Activated CD4-positive, alpha-beta T cell treated with anti-CD3 and anti-CD28 coated beads, Interleukin-2, amount 10 ng/mL, durations not matched to agents 7 days and 5 days (primary cell): ENCODE measurements at places on chromosomes 1 and 21. TPM values are rescaled to one million over a fixed set of nuclear protein-coding genes. Genes with fewer than 3 reads are reported as not detected.

- H3K4me1 ChIP-seq = peaks cover 53% of the 10 kb centered on the region
- peak overlapping the region; percentile 77 for H3K27ac ChIP-seq
- peak overlapping the region; percentile 58 for H3K4me3 ChIP-seq
- DNase-seq = peak; percentile 51
These were observed 1.2 kb upstream of the IFFO2 start for GRCh38 chr1:18957532-18958300.

DNA sequence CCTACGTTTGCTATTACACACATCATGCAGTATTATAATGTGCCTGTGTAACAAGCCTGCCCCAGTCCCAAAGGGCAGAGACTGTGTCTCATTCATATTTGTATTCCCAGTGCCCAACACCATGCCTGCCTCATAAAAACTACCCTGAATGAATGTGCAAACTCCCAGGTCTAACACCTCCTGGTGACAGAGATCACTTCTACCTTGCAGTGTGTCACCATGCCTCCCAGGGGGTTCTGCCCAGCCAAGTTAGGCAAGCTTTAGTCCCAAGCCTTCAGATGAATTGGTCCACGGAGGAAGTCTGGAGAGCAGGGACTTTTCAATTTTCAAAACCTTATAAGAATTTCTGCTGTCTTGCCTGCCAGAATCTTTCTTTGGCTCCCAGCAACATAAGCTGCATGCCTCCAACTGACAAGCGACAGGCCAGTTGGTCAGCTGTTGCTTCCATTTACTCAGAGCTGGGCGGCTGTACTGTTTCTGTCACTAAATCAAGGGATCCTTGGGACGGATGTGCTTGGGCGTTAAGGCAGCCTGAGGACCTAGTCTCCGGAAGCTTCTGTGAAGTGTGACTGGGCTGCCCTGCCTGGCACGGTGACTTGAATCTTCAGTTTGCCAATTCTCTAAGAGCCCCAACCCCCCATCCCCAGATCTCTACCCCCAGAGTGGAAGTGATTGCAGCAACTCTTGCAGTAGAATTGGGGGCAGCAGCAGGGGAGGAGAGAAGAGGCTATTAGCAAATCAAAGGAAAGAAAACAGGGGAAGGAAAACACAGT, 1.2 kb downstream of the RXRG start:
- H3K4me1 ChIP-seq = peaks cover 2% of the 10 kb centered on the region
- no peaks in the 10 kb centered on the region for H3K36me3 ChIP-seq
- H3K27me3 ChIP-seq = peaks cover 40% of the 10 kb centered on the region
- H3K4me3 ChIP-seq = no peak overlapping the region
- DNase-seq = no peak

DNA sequence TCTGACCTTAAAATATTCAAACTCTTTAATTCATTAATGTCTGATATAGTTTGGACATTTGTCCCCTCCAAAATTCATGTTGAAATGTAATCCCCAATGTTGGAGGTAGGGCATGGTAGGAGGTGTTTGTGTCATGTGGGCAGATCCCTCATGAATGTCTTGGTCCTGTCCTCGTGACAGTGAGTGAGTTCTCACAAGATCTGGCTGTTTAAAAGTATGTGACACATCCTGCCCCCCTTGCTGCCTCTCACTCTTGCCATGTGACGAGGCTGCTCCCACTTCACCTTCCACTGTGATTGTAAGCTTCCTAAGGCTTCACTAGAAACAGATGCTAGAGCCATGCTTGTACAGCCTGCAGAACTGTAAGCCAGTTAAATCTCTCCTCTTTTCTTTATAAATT, 21.3 kb upstream of the FBXO28 start:
- no peaks in the 10 kb centered on the region for H3K36me3 ChIP-seq
- H3K4me3 ChIP-seq = no peak overlapping the region
- H3K27me3 ChIP-seq = peaks cover 32% of the 10 kb centered on the region
- no peaks in the 10 kb centered on the region for H3K4me1 ChIP-seq
- H3K27ac ChIP-seq = no peak overlapping the region

Gene AIRE
- 0.27 TPM for total RNA-seq

GRCh38 chr1:20948101-20948500, 161.0 kb upstream of the HP1BP3 start:
- no peak overlapping the region for H3K4me3 ChIP-seq
- no peaks in the 10 kb centered on the region for H3K27me3 ChIP-seq
- DNase-seq = no peak
- no peaks in the 10 kb centered on the region for H3K36me3 ChIP-seq
- no peaks in the 10 kb centered on the region for H3K4me1 ChIP-seq

- peak; percentile 35 for DNase-seq
- H3K4me1 ChIP-seq = peaks cover 42% of the 10 kb centered on the region
- H3K27me3 ChIP-seq = no peaks in the 10 kb centered on the region
- peaks cover 66% of the 10 kb centered on the region for H3K36me3 ChIP-seq
- H3K4me3 ChIP-seq = peak overlapping the region; percentile 94
These were observed 688 bp downstream of the SCAMP3 start for GRCh38 chr1:155261493-155261851.

DNA sequence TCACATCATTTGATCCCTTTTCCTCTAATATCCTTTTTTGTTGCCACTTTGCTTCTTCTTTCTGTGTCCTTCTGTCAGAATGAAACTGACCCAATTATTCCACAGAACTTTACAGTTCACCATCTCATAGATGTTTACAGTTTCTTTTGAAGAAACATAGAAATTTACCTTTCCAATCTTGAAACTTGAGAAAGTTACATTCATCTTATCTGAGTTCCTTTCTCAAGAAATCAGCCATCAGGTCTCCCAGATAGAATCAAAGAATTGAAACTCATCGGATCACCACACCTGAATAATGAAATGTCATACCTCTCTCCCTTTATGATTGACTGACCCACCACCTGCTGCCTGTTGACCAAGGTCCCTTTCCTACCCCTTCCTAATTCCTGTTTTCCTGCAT, 23.7 kb downstream of the CBR1 start:
- H3K27me3 ChIP-seq = peaks cover 7% of the 10 kb centered on the region
- no peak for DNase-seq
- H3K27ac ChIP-seq = no peak overlapping the region
- H3K36me3 ChIP-seq = peaks cover 9% of the 10 kb centered on the region

DNA sequence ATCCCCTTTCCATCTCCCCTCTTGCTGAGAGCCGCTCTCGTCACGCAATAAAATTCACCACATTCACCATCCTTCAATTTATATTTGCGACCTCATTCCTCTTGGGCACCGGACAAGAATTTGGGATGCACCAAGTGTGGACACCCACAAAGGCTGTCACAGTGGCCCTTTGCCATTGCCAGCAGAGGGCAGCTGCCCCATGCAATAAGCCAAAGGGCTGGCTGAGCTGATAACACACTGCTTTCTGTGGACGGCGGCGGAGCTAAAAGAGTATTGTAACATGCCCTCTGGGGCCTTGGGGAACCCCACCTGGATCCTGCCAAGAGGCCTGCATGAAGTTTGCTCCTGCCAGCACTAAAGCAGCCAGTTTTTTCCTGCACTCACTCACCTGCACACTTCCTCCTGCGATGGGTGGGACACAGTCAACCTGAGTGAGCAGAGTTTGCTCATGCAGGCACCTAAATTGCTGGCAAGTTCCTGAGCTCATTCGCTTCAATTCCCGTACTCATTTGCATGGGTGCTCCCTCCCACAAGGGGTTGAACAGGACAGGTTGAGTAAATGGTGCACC, 792.3 kb upstream of the ADAMTS5 start:
- DNase-seq = no peak
- no peaks in the 10 kb centered on the region for H3K4me1 ChIP-seq

DNA sequence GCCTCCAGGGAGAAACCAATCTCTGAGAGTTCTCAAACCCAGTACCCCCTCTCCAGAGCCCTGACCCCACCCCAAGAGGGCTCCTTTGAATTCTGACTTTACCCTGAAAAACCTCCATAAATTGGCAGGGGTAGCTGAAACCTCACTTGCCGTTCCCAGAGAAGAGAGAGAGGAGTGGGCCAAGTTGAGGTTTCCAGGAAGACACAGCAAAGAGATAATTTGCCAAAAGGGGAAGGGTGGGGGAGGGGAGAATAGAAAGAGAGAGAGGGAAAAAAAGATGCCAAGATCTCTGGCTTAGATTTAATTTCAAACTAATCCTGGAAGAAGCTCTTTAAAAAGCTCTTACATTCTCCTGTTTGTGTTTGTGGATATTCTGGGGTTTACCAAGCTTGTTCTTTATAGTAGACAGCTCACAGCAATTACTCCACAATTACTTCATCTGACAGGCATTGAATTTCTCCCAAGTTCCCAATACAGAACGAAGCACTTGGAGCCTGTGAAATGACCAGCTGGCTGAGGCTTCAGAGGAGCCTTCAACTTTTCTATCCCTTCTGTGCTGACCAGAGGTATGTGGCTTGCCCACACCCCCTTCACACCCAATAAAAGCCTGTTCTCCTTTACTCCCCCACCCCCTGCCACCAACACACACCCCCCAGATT, 1.1 kb upstream of the GRHL3 start:
- H3K4me3 ChIP-seq = no peak overlapping the region
- no peaks in the 10 kb centered on the region for H3K36me3 ChIP-seq
- peaks cover 76% of the 10 kb centered on the region for H3K27me3 ChIP-seq
- H3K27ac ChIP-seq = no peak overlapping the region
- no peak for DNase-seq

DNA sequence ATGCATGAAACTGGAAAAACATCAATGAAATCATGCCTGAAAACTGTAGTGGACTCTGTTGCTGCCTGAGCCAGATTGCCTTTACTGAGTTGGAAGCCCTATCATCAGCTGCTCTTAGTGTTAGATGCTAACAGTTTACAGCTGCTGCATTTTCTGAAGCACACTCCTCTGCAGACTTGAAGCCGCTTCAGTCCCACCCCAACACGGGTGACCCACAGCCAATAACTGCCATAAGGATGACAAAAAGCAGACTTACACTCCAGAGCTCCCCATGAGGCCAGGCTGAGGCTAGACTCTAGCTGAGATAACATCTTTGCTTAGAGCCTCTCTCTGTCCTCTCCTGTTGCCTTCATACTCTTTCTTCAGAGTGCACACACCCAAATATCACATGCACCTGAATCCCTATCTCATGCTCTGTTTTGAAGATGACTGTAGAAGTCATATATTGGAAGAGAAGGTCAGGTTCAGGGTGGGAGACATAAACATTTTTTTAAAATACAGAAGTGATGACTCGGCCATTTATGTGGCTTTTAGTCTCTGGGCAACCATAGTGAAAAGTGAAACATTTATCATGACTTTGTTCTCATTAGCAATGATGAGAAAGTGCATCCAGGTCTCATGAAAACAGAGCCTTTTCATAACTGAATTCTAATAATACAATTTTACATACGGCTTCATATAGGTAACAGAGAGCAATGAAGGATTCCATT, 161.0 kb downstream of the KCNK2 start:
- DNase-seq = no peak
- no peak overlapping the region for H3K27ac ChIP-seq
- no peaks in the 10 kb centered on the region for H3K4me1 ChIP-seq
- no peak overlapping the region for H3K4me3 ChIP-seq

- no peaks in the 10 kb centered on the region for H3K27me3 ChIP-seq
- peaks cover 2% of the 10 kb centered on the region for H3K36me3 ChIP-seq
- no peak overlapping the region for H3K4me3 ChIP-seq
- peak overlapping the region; percentile 25 for H3K27ac ChIP-seq
- DNase-seq = no peak
These were observed 48.2 kb downstream of the IER5 start for GRCh38 chr1:181136738-181137122.

- peak overlapping the region; percentile 92 for H3K27ac ChIP-seq
- H3K4me1 ChIP-seq = peaks cover 70% of the 10 kb centered on the region
- no peak for DNase-seq
- no peaks in the 10 kb centered on the region for H3K27me3 ChIP-seq
- H3K36me3 ChIP-seq = peaks cover 70% of the 10 kb centered on the region
These were observed 896 bp downstream of the LYSMD1 start for GRCh38 chr1:151164732-151165280.

Gene VWA5B1
- total RNA-seq = 0.15 TPM

GRCh38 chr1:68473060-68473459, 23.3 kb upstream of the RPE65 start:
- no peak overlapping the region for H3K27ac ChIP-seq
- H3K4me1 ChIP-seq = no peaks in the 10 kb centered on the region
- peaks cover 4% of the 10 kb centered on the region for H3K27me3 ChIP-seq
- H3K36me3 ChIP-seq = peaks cover 6% of the 10 kb centered on the region

GRCh38 chr1:228960705-228961104, 225.4 kb downstream of the RHOU start:
- H3K4me3 ChIP-seq = no peak overlapping the region
- H3K4me1 ChIP-seq = no peaks in the 10 kb centered on the region
- no peak for DNase-seq

DNA sequence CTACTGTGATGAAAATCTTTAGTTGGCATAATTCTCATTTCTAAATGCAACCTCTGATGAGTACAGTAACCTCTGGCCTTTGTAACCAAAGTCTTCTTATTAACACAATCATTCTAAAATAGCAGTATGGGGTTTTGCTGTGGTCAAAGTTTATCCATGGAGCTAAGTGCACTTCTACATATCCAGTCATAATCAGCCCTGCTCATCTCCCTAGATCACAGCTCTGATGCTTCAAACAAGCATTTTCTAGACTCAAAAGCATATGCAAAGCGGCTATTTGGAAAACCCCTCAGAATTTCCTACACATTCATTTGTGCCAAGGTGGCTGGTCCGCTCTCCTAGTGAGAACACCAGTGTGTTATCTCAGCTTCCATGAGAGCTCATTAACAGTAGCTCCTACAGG, 418.6 kb downstream of the MRPL39 start:
- no peaks in the 10 kb centered on the region for H3K4me1 ChIP-seq
- H3K27me3 ChIP-seq = no peaks in the 10 kb centered on the region
- H3K27ac ChIP-seq = no peak overlapping the region
- DNase-seq = no peak

DNA sequence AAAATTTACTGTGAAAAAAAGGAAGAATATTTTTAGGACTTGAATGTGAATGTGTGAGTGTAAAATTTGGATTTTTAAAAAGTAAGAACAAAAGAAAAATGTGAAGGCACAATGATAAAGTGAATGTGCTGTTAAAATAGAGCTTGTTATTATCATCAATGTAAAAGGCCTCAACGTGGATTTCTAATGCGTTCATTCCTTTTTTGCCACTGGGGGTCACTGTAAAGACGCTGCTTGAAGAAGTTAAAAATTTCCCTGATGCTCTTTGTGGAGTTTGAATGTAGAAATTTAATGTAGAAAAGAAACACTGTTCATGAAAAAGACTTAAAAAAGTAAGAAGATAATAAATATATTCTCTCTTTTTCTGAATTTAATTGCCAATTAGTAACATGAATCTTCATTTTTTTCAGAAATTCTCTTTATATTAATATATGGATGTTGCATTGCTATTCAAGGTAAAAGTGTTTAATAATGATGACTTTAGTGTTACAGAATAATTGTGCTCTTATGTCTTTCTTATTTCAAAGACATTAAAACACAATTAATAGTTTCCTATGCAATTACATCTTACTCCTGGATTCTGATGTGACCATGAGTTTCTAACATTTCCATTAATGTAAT, 161.5 kb downstream of the DNM3 start:
- DNase-seq = peak; percentile 48
- H3K27me3 ChIP-seq = no peaks in the 10 kb centered on the region
- H3K36me3 ChIP-seq = no peaks in the 10 kb centered on the region
- H3K4me1 ChIP-seq = peaks cover 2% of the 10 kb centered on the region

- no peak overlapping the region for H3K4me3 ChIP-seq
- peaks cover 2% of the 10 kb centered on the region for H3K27me3 ChIP-seq
- H3K4me1 ChIP-seq = no peaks in the 10 kb centered on the region
- no peak overlapping the region for H3K27ac ChIP-seq
These were observed 119.7 kb upstream of the ZNF648 start for GRCh38 chr1:182181167-182181572.

Gene CELA2B
- total RNA-seq = not detected
